H1 (cell line): ENCODE measurements at places on chromosomes 7 and 10. TPM values are rescaled to one million over a fixed set of nuclear protein-coding genes. Genes with fewer than 3 reads are reported as not detected.

GRCh38 chr10:99548041-99548530 lies 15.3 kb downstream of the NKX2-3 start:
- no peak overlapping the region for H3K4me3 ChIP-seq
- H3K27ac ChIP-seq, result no peak overlapping the region
- H3K4me1 ChIP-seq, result no peaks in the 10 kb centered on the region
- H3K36me3 ChIP-seq, result no peaks in the 10 kb centered on the region
- no peak for DNase-seq

GRCh38 chr10:112006831-112007230 lies 176.7 kb downstream of the GPAM start:
- H3K4me3 ChIP-seq, result no peak overlapping the region
- H3K27ac ChIP-seq, result no peak overlapping the region
- no peaks in the 10 kb centered on the region for H3K4me1 ChIP-seq

DNA sequence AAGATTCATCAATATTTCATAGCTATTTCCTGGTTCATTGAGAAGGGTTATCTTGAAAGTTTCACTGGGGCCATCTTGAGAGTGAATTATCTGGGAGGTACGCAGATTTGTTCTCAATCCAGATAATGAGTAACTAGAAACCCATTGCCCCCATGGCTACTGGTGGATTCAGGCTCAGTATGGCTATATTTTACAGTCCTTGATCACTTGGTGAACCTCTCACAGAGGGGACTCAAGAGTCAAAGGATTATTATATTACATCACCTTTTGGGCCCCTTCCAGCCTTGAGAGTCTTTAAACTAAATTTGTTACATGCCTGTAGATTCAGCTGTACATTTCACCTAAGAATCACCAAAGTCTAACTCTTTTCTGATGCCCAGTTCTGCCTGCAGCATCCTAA lies 11.6 kb downstream of the NKX2-3 start:
- H3K36me3 ChIP-seq, result no peaks in the 10 kb centered on the region
- no peak overlapping the region for H3K4me3 ChIP-seq
- H3K27me3 ChIP-seq, result peaks cover 61% of the 10 kb centered on the region
- no peak for DNase-seq
- no peak overlapping the region for H3K27ac ChIP-seq

Gene CYP3A7
- total RNA-seq, result not detected in 2 replicates

Gene DYNC1I1
- total RNA-seq, result 0.58 and 1.2 TPM in 2 replicates

Gene ADAM12
- 0.07 and 0.19 TPM in 2 replicates for total RNA-seq
